NCI-H510A treated with DMSO at 0.1 percent for 48 hours (cell line): ENCODE measurements at places on chromosomes 1 and 21.

GRCh38 chr1:117639741-117640140 lies 33.9 kb downstream of the TENT5C start:
- no peak for DNase-seq

DNA sequence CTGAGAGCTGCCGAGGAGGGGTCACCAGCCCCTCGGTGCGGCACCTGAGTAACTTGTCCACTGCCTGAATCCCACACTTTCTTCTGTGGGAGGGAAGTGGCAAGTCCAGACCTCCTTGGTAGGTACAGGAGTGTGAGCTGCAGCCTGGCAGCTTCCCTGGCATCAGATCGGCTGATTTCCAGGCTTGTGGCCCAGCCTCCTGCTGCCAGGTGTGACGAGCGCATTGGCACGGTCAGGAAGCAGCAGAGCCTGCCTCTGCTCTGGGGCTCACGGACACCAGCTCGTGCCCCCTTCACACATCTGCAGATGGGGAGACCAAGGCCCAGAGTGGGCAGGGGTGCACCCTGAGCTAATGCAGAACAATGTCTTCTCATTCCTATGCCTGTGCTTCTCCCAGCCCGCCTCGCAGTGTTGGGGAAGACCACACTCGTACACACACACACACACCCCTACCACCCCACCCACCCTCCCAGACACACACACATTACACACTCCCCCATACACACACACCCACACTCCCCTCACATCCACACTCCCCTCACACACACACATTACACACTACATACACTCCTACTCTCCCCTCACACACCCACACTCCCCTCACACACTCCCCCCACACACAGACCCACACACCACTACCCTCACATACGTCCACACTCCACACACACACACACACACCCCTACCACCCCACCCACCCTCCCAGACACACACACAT lies 33.1 kb upstream of the SELENON start:
- DNase-seq: no peak

DNA sequence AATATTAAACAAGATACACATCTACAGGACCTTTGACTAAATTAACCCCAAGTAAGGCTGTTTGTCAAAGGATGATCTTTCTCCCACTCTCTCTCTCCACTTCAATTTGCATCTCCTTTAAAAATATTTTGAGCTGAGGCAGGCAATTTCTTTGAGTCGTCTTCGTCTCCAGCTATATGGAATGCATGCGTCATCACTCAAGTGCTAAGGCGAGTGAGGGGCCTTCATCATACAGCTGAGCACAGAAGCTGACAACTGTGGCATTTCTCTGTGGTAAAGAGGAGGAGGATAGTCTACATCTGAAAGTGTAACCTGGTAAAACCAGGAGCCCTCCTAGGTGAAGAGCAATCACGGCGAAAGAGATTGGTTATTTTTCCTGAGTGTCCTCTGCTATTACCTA lies 7.6 kb downstream of the EPHX4 start:
- DNase-seq: no peak

GRCh38 chr21:39647476-39647875 lies 34.7 kb downstream of the B3GALT5 start:
- DNase-seq: no peak

DNA sequence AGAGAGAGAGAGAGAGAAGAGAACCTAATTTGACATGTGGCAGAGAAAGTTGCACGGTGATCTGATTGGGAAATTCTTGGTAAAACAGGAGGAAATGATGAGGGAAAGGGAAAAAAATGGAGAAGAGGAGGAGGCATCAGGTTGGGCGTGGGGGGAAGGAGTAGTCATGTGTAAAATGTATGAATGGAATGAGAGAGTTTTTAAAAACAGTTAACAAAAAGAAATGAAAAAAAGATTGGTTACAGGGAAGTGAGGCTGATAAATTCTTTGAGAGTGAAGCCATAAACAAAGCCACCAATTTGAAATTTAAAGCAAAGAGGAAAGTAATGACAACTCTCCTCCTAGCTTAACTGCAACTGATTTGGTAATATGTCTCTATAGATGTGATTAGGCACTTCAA lies 409.2 kb downstream of the USH2A start:
- no peak for DNase-seq

DNA sequence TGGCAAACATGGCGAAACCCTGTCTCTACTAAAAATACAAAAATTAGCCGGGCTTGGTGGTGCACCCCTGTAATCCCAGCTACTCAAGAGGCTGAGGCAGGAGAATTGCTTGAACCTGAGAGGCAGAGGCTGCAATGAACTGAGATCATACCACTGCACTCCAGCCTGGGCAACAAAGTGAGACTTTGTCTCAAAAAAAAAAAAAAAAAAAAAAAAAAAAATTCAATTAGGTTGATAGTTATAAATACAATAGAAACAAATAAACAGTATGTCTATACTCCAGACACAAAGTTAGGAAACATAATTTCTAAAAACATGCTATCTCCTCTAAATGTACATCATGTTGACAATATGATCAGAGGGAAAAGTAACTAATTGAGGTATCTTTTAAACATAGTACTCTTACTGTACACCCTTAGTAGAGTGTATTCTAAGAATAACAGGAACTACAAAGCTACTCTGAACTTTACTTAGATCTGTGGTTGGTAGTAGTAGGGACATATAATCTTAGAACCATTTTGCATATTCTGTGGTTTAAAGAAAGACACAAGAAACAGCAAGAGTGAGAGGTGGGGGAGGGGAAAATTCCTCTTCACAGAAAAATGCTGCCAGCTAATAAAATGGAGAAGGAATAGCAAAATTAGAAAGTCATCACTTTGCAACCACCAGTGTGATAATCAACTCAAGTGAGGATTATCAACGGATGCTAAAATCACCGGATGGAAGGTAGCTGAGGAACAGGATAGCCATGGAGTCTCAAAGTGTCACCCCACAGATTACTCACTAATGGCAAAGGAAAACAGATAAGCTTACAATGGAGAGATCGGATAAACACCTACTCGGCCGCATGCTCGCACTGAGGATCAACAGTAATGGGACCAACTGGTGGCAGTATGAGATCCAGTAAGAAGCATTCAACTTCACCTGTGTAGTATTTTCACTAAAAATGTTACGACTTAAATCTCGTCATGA lies 35.0 kb downstream of the MTOR start:
- no peak for DNase-seq

DNA sequence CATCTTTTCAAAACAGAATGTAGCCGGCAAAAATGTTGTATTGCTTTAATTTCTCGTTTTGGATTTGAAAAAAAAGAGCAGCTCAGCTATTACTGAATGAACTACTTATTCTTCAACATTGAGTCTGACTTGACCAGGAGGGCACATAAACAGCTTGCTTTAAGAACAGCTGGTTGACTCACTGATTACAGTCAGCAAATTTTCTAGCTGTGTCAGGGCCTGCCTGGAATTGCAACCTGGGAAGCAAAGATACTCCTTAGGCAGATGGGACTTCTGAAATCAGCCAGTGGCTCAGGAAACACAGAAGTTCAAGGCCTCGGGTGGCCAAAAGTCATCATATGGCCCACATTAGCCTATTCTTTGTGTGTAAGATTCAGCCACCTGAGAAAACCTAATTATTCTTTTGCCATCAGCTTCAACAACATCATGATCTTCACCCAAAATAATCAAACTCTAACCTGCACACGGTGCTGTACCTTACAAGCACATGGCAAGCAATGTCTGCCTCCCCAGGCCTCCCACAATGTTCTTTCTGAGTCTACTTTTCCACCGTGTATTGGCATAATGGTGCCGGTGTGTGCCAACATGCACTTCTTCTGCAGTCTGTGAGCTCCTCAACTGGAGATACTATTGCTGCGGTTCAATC lies 307.2 kb downstream of the HHIPL2 start:
- peak; percentile 51 for DNase-seq

DNA sequence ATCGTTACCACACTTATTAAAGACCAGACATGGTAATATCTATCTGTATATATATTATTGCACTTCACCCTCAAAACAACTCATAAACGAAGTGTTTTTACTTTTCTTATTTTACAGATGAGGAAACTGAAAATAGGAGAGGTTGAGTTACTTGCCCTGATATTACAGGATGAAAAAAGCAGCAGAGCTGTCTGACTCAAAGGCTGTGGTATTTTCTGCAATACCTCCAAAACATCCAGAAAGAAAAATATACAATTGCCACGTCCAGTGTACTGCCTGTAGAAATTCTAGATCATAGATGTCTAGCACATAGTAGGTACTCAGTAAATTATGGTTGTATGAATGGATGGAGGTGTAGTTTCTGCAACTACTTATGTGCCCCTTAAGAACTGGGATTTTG lies 5.2 kb upstream of the TARBP1 start:
- DNase-seq: no peak

DNA sequence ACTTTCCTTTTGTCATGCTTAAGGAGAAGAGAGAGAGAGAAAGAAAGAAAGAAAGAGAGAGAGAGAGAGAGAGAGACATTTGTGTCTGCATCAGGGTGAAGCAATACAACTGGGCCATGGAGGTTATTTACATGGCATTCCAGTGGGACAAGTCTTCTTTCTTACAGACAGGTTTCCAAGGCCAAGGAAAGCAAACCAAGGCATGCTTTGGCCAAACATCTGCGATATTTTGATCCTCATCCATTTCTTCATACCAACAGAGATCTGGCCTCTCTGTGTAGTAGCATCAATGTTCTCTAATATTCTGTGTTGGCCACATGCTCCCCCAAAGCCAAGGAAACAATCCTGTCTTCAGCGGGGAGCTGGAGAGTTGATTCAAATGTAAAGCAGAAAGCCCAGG lies 292.1 kb downstream of the SETD4 start:
- no peak for DNase-seq

DNA sequence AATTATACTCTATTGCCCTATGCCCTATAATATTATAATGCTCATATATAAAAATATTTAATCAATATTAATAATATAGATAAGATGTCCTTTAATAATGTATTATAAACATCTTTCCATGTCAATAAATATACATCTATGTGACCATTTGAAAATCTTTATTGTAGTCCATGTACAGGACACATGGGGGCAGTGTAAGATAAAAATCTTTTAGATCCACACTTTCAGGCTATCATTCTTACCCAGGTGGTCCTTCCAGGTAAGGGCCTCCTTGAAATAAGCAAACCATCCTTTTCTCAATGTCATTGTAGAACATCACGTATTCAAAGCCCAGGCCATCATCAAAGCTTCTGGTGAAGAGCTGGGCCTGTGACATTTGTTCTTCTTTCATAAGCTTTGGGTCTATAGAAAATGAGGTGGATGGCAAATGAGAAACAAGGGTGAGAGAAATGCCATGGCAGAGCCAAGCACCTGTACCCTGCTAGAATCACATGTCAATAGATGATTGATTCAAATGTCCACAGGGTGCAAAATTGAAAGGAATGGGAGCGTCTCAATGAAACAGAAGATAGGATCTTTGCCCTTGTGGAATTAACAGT lies 20.2 kb downstream of the THEM4 start:
- DNase-seq: peak; percentile 8

GRCh38 chr21:17794518-17795145 lies 24.5 kb downstream of the C21orf91 start:
- no peak for DNase-seq

- DNase-seq: no peak
Measured at GRCh38 chr1:2290595-2291510, 62.7 kb downstream of the SKI start.

- DNase-seq: no peak
Measured at GRCh38 chr1:195428927-195429326, 1179.3 kb downstream of the KCNT2 start.

DNA sequence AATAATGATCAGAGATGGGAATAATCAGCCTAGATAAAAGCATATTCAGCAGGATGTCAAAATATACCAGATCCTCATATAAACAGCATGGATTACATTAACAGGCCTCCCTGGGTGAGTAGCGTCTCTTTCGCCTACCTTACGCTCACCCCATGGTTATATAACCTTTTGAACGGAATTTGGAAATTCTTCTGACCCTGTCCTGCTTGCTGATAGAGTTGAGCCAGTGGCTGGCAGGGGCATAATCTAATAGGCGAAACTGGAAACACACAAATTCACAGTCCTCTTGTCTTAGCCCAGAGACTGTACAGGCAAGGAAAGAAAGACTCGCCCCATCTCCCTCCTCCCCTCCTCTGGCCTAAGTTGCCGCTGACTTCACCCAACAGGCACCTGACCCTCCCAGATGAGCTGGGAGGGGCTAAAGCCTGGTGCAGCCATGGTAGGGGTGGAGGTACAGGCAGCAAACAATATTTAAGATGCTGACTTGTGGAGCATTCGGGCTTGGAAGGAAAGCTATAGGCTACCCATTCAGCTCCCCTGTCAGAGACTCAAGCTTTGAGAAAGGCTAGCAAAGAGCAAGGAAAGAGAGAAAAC lies at the start of gene ANGPTL7:
Gene ANGPTL7 (plus strand): TSS at position 498 of the 594 bp plus-strand sequence. CDS start 225 bp downstream, outside the sequence.
- DNase-seq: no peak

DNA sequence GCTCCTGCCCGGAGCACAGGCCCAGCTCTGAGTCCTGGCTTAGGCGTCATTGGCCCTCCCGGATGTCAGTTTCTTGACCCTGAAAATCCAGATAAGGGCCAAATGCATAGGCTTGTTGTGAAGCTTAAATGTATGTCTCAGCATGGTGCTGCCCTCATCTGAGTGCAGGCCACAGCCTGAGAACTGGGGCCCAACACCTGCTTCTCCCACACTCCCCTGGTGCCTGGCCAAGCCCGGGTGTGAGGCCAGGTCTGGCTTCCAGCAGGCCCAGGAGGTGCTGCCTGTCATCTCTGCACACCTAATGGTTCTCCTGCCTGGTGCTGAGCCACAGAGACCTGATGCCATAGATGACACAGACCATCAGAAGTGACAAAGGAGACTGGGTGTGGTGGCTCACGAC lies 14.0 kb downstream of the MX2 start:
- DNase-seq: no peak

GRCh38 chr21:23021481-23021880 lies 2023.3 kb downstream of the NCAM2 start:
- no peak for DNase-seq

DNA sequence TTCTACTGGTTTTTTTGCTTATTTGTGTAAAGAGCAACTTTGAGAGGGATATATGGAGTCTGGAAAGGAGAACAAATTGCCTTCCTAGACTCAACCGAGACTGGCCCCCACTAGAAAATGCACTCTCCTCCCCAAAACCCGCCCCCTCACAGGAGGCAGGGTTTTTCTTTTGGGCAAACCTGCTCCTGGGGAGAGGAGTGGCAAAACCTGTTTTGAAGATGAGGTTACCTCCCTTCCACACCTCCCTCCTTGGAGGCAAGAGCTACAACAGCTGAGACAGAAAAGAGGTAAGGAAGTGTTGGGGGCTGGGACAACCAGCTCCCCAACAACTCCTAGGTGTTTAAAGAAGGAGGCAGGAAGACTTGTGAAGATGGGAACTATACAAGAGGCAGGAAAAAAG lies at the start of gene BNIPL:
Gene BNIPL (plus strand): TSS at position 231 of the 400 bp plus-strand sequence. CDS start 140 bp downstream, at position 371.
- DNase-seq: no peak

GRCh38 chr21:42518626-42519025 lies 5.0 kb downstream of the SLC37A1 start:
- DNase-seq: no peak
